ENCODE measurements at places on chromosomes 1 and 21.

DNA sequence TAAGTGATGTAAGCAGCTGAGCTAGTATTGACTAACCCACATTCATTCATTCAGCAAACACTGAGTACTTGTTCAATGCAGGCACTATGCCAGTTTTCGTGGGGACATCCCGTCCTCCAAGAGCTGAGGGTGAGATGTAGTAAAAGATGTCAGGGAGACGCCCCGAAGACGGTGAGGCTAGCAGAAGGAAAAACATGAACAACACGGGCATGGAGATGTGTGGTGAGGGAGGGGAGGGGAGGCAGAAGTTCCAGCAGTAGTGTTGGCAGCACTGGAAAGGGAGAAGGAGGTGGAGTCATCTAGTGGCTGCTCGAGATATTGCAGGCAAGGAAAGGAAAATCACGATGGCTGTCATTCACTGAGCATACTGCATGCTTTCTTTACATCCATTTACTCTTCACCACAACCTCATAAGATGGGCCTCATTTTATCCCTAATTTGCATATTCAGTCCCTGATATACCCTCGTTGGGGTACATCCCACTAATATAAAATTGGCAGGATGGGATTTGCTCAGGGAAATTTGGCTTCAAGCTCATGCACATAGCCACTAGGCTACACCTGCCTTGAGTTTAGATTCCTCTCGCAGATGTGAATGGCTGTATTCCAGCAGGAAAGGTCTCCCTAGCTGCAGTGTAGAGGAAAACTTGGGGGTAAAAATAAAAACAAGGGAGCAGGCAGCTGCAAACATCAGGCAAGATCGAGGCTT is 14.5 kb downstream of the PDZK1IP1 start:
- no peak for DNase-seq

DNA sequence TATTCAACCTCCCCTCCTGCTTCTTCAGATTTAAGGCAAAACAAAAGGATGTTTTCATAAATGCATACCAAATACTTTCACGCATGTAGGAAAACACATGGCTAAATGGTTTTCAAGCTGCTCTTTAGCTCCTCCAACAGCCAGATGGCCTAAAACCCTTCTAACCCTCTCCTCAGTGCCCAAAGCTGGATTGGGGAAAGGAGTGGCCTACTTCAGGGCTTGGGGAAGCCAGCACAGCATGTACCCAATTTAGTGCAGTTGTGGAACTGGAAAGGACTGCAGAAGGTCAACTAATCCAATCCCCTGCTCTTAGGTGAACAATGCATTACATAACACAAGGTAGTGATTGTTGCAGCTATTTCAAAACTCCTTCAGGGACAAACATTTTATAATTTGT is 9.3 kb downstream of the F5 start:
- DNase-seq = no peak

DNA sequence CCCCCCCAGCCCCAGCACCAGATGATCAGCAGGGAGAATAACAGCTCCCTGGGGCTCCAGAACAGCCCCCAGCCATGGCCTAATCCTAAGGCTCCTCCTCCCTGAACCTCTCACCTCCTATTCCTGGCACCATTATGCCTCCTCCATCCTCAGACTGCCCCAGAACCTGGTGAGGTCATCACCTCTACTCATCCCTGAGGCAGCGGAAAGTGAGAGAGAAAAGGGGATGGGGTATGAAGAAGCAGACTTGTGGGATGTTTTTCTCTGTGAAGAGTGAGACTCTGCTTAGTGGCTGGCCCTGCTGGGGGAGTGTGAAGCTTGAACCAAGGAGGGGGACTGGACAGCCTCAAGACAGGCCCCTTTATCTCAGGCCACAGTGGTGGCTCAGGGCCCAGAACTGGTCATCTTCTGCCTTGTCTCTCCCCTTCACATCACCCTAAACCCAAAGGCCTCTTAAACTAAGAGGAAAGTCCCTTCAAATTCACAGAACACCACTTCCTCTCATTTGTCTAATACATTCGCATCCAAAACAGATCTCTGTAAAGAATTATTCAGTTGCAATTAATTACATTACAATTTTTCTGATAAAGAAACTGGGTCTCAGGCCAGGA is 2.2 kb upstream of the PPM1J start:
- DNase-seq = no peak

DNA sequence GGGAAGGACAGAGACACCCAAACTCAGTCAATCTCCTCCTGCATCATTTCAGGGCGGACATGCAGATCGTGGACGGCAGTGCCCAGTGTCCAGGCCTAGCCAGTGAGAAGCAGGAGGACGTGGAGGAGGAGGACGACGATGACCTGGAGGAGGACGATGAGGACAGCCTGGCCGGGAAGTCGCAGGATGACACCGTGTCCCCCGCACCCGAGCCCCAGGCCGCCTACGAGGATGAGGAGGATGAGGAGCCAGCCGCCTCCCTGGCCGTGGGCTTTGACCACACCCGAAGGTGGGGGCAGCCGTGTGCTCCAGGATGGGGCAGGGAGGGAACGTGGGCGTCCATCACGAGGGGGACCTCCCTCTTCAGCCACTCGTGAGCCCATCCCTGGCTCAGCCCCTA is 23.6 kb upstream of the ARHGEF16 start:
- no peak for DNase-seq

- no peak for DNase-seq
These were observed 29.6 kb downstream of the SETD4 start for GRCh38 chr21:36030581-36031189.

GRCh38 chr1:221488550-221488949 is 253.3 kb downstream of the DUSP10 start:
- DNase-seq = no peak

DNA sequence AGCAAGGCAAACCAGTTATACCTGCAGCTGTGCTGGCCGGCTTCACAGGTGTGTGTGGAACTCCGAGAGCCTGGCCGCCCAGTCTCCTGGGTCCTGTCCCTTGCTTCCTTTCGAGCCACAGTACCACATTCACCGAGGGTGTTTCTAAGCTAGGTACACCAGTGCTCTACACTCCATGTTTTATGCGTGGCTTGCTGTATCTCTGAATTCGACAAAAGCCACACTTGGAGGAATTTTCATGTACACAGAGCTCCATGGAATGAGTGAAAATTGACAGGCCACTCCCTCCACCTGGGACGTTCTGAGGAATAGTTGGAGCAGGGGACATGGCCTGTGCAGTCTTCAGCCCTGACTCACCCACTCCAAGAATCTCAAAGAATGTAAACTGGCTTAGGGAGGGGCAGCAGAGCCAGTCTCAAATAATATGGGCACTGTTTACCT is 14.0 kb downstream of the ETS2 start:
- no peak for DNase-seq

DNA sequence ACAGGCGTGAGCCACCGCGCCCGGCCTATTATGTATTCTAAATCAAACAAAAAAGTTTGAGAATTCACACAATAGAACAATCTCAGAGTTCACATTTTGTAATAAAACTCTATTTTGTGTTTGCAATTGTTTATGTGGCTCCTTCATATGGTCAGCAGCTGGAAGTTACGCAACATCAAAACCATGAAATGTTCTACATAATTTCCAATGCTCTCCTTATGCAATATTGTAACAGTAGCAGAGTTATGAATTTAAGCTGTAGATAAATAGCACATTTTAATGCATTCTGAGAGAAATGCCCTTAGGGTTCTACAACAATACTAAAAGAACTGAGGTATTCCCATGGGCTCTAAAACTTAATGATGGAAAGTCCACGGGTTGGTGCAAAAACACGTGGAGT is 62.3 kb upstream of the COL11A1 start:
- DNase-seq = no peak

DNA sequence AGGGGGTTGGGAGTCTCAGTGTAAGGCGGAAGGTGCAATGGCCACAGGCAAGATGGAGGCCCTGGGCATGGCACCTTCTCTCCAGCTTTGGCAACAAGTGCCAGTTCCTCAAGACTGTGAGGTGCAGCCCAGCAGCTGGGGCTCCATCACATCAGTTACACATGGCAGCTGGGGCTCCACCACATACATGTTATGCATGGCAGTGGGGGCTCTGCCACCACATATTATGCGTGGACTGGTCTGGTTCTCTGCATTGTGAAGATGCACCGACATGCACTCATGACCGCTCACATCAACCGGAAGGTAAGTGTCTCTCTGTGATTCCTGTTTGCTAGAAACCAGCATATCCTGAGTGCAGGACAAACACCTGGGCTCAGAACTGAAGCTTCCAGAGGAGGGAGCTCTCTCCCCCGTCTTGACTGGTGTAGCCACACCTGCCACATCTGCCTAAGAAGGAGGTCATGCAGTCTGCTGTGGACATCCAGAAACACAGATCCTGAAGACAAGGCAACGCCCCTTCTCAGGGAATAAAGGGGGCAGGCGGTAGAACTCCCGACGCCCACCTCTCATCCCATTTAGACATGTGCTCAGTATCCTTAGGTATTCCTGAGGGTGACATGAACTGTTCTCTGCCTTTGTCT is 104.1 kb upstream of the TMPRSS2 start:
- DNase-seq = no peak

DNA sequence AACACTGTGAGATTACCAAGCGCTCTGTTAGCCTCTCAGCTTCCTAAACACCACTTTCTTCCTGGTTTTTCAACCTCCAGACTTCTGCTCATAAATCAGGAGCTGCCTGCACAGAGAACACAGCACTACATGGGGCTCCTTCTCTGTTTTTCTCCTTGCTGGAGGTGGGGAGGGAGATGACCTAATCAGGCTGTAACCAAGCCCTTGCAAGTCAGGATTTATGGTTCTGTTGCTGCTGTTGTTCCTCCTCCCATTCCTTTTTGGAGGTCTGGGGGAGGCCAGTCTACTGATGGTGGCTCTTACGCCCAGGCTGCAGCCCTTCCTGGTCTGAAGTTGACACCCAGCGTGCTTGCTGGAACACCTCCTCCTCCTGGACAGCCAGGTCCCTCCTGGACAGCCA is 80.9 kb upstream of the AJAP1 start:
- no peak for DNase-seq

GRCh38 chr1:214146523-214146922 is 134.4 kb upstream of the SMYD2 start:
- no peak for DNase-seq
